GM23338 (cell line): ENCODE measurements at places on chromosomes 2 and 18.

- DNase-seq, result no peak
Measured at GRCh38 chr2:238635647-238636051, 208.9 kb downstream of the ASB1 start.

- no peak for DNase-seq
Measured at GRCh38 chr2:218041302-218042168, 27.5 kb upstream of the RUFY4 start.

DNA sequence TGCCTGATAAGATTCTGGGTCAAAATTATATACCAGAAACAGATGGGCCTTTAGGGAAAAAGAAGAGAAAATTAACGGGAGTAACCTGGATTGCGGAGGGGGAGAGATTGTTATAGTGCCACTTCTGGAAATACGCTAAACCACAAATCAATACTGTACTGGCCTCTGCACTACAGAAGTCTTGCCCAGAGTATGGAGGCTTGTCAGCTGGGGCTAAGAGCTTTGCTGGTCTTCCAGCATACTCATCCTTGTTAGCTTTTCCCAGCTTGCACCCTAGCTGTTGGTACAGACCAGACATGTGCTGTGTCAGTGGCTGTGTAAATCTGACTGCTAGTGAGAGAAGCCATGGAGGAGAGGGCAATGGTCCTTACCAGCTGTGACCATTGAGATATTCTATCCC is 8.9 kb downstream of the AGBL5 start:
- DNase-seq, result no peak

DNA sequence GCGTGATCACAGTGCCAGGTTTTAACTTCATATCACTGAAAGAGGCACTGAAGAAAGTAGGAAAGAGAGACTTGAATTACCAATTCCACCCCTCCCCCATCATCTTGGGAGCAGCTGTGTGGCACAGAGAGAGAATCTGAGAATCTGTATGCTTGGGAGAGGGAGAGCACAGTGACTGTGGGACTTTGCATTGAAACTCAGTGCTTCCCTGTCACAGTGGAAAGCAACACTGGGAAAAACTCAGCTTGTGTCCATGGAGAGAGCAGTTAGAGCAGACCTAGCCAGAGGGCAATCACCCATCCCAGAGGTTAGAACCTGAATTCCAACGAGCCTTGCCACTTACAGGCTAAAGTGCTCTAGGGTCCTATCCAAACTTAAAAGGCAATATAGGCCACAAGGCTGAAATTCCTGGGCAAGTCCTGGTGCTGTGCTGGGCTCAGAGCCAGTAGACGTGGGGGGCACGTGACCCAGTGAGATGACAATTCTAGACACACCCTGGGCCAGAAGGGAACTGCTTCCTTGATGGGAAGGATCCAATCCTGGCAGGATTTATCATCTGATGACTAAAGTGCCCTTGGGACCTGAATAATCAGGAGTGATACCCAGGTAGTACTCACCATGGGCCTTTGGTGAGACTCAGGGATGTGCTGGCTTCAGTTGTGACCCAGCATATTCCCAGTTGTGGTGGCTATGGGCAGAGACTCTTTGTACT is 15.5 kb upstream of the ABCB11 start:
- DNase-seq, result no peak

GRCh38 chr2:217832115-217832514 is 170.7 kb downstream of the TNS1 start:
- no peak for DNase-seq

- no peak for DNase-seq
Measured at GRCh38 chr18:23971666-23972230, 42.8 kb upstream of the TTC39C start.

DNA sequence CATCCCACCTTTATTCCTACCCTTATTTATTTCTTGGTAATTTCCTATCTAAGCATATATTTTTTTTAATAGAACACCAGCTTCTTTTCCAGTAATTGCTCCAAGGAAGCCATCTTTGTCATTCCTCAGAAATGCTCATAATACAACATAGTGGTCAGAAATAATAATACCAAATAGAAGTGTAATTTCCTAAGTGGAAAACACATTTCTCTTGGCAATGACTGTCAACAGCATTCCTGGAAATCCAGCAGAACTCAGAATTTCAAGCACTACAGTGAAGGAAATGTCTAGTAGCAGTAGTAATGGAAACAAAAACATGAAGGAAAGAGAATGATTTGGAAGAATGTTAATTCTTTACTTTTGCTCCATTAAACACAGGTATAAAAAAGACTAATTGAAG is 56.6 kb downstream of the GDF7 start:
- no peak for DNase-seq

DNA sequence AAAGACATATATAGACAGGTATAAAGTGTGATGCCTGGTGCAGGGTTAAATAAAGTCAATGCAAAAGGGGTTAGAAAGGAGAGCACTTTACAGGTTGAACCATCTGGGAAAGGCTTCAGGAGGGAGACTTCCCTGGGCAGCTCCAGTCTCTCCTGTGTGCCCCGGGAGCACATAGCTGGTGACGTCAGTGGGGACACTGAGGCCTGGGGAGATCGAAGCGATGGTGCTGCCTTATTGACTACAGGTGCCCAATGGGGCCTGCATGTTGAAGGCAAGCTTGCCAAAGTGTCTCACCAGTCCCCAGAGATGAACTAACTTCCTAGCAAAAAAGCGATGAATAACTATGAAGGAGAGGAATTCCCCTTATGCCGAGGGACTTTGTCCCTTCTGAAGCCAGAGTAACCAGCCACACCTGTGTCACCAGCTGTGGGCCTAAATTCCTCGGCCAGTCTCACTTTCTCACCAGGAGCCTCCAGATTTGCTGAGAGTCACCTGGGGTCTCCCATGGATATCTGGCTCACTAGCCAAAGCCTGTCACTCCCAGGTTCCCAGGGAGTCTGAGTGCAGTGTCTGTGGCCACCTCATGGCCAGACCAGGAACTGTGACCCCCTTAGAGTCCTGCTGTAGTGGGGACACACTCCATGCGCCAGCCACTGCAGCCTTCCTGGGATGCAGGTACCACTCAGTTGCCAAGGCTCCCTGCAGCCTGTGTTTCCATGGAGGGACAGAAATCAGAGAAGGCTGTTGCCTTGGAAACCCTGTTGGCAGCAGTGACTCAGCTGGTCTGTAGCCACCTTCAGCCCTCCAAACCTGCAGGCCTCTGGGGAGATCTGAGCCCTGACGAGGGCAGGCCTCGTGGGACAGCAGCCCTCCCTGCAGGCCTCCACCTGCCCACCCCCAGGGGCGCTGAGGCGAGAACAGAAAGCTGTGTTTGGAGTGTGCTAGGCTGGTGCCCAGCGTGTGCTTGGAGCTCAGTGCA is 128.7 kb downstream of the CTIF start:
- peak; percentile 71 for DNase-seq

DNA sequence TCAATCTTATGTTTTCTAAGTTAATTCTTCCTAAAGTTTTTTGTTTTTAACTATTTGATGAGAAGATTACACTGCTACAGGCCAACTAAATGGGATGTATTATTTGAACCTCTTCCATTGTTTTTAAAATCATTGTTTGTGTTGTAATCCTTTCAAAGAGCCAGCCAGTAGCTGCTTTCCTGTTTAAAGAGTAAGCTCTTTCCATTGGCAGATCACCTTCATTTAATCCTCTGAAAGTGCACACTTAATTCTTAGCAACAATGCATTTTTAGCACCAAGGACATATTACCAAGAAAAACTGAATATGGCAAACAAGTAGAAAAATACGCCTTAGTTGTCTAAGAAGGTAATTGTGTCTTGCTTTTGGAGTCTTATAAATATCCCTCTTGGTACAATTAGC is 54.0 kb downstream of the MEIS1 start:
- DNase-seq, result no peak

- no peak for DNase-seq
Measured at GRCh38 chr18:36382854-36383253, 85.3 kb downstream of the FHOD3 start.

DNA sequence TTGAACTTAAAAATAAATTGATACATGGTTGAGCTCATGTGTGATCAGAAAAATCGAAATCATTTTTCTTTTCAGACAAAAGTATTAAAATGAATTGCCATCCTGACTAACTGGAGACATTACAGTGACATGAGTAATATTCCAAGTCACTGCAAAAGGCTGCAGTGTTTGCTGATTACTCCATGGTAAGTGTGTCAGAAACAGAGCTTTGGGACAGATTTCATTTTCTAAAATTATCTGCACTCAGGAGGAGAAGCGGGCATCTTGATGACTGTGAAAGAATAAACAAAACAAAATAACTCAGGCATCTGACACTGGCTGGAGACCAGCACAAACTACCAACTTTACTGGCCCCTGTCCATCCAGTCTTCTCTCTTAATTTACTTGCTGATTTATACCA is 312.3 kb upstream of the PIK3C3 start:
- no peak for DNase-seq

- DNase-seq, result no peak
Measured at GRCh38 chr2:193528458-193528857, 1333.7 kb upstream of the TMEFF2 start.

DNA sequence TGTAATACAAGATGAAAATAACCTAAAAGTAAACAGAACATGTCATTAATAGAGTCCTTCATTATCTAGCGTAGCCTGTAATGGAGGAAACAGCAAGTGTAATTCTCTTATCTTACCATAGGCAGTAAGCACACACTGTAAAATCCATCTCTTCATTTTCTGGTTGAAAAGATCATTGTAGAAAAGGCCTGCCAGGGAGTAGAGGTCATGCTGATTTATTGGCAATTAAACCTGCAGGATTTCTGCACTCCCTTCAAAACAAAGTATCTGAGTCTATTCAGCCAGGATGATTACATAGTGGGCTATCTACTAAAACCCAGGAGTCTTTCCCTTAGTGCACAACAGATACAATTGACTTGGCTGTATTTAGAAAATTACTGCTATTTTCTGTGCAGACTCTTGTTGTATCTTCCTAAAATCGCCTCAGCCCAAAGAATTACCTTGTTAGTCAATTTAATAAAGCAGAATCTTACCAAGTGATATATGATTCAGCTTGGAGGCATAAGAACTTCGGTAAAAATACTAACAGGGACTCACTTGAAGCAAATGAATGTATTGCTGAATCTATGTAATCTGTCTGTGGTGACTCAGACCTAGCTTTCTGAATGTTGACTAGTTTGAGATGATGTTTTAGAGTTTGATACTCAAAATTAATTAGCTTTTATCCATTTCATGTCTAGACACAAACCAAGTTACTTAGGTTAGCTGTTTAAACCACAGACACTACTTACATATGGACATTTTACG is 250.4 kb upstream of the STON1 start:
- no peak for DNase-seq

DNA sequence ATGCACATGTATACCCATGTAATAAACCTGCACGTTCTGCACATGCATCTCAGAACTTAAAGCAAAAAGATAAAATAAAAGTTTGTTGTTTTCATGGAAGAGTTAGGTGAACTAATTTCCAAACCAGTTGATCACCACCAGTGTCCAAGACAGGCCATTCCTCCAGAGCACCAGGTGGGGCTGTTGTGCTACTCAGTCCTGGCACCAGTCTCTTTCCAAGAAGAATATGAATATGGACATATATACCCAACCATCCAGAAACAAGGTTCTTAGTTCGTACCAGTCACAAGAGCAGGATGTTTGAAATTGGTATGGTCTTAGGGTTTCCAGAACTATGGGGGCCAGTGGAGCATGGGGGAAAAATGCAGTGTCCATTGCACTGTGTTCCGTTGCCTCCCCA is 17.2 kb upstream of the TNP1 start:
- no peak for DNase-seq

GRCh38 chr2:84841577-84841976 is 39.3 kb downstream of the TRABD2A start:
- no peak for DNase-seq

- DNase-seq, result no peak
Measured at GRCh38 chr18:12904012-12904516, 20.0 kb upstream of the PTPN2 start.

- DNase-seq, result no peak
Measured at GRCh38 chr18:48142994-48143393, 212.5 kb upstream of the SMAD2 start.

DNA sequence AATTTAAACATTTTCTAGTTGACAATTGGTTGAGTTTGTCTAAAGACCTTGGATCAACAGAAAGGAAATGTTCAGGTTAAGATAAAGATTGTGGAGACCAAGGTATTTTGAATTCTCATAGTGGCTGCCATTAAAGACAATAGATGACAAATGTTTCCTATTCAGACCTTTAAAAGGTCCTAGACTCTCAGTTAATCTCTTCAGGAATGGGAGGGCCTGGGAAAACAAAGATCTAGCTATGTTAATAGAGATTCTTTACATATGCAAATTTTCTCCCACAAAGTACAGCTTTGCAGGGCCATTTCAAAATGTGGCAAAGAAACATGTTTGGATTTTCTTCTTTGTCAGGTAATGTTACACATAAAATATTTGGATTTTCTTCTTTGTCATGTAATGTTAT is 403.9 kb downstream of the SPAG16 start:
- peak; percentile 84 for DNase-seq

DNA sequence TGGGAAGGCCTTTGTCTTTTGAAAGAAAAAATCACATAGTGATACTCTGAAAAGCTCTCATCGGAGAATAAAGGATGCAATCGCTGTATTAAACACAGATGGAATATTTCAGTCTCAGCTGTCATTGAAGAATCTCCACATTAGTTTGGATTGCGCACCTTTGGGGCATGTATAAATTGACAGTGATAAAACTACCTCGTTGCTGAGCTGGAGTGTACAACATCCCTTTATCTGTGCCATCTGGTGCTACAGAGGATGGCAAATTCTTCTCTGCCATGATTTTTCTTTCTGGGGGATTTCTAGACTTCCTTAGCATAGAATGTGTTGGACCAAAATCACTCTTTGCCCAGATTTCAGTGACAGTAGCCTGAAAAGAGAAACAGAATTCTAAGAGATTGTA is 185.3 kb downstream of the PARD3B start:
- DNase-seq, result no peak

DNA sequence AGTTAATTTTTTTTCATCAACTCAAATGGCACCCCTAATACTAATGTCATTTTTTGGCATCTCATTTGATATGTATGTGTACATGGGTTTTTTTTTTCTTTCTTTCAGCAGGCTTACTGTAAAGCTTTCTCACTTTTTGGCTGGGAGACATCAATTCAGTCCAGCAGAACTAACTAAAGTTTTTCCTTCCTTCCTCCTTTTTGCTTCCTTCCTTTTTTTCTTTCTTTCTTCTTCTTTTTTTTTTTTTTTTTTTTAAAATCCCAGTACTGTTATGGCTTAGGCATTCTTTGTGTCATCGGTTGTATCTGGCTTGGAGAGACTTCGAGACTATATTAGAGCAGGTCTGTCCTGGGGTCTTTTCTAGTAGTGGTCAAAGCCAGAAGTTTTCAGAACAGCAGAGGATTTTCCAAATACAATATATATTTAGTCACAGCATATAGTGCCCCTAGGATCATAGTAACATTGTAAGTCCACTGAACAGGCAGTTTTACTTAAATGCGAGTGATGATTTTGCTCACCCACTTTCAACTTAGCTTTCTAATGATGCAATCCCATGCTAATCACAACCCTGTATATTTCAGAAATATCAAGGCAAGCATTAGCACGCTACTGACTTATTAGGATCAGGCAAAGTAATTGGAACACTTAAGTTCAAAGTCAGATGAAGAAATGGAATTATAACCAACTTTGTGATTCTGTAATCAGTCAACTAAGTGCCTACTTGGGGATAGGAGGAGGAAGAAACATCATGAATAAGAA is 4.0 kb downstream of the KLHL29 start:
- no peak for DNase-seq
